Mesothelial cell of epicardium (in vitro differentiated cells): ENCODE measurements at places on chromosomes 5 and 9.

DNA sequence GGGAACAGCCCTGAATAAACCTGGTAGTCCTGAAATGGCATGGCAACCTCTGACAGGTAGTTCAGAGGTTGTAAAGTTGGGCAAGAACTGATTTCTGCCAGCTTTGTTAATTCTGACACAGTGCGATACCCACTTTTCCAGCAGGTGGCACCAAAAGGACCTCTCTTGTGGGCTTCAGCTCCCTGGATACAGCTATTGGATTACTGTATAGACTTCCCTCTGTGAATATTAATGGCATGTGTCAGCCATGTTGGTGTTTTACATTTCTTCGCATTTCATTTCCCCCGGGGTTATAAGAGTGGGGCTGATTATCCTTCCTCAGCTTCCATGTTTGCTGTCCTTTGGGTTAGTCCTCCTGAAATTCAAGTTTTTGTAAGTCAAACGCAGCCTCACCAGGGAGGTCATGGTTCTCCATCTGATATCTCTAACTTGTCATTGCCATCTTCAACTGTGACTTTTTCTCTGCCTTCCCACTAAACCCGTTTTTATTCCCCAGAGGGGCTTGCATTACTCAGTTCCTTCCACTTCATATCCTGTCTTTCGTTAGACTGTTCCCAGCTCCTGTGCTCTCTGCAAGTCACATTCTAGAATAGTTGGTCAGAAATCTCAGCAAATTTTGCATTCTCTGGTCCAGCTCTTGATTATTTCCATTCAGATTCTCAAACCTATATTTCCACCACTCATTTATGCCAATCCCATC lies 135.6 kb downstream of the LIFR start:
- no peaks in the 10 kb centered on the region for H3K36me3 ChIP-seq
- H3K4me1 ChIP-seq = no peaks in the 10 kb centered on the region
- DNase-seq = no peak
- no peak overlapping the region for H3K27ac ChIP-seq
- H3K4me3 ChIP-seq = no peak overlapping the region

GRCh38 chr9:132564526-132564925 lies 17.9 kb upstream of the BARHL1 start:
- H3K36me3 ChIP-seq = no peaks in the 10 kb centered on the region
- DNase-seq = no peak
- no peaks in the 10 kb centered on the region for H3K4me1 ChIP-seq
- H3K27ac ChIP-seq = no peak overlapping the region
- H3K4me3 ChIP-seq = no peak overlapping the region

- DNase-seq = no peak
- H3K36me3 ChIP-seq = peaks cover 31% of the 10 kb centered on the region
- no peaks in the 10 kb centered on the region for H3K27me3 ChIP-seq
- H3K4me1 ChIP-seq = peaks cover 30% of the 10 kb centered on the region
These were observed 48.7 kb downstream of the RICTOR start for GRCh38 chr5:39025456-39025855.

GRCh38 chr9:97903177-97903576 lies 19.1 kb downstream of the TRMO start:
- no peaks in the 10 kb centered on the region for H3K4me1 ChIP-seq
- no peak for DNase-seq
- peaks cover 14% of the 10 kb centered on the region for H3K36me3 ChIP-seq
- no peaks in the 10 kb centered on the region for H3K27me3 ChIP-seq
- no peak overlapping the region for H3K4me3 ChIP-seq

DNA sequence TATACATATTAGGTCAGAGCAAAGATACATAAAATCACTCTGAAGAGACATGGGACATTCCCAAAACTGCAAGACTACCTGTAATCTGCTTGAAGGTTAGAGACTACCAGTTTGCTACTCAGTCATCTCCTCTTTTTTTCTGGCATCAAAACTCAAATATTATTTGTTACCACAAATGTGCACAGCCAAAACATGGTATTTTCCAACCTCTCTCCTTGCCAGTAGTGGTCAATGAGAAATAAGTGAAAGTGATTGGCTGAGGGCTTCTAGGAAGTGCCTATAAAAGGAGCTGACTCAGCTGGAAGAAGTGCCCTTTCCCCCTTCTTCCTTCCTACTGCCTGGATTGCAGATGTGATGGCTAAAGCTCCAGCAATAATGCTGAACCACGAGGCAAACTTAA lies 13.8 kb downstream of the GZMK start:
- no peaks in the 10 kb centered on the region for H3K36me3 ChIP-seq
- H3K4me1 ChIP-seq = peaks cover 10% of the 10 kb centered on the region
- H3K4me3 ChIP-seq = no peak overlapping the region
- H3K27me3 ChIP-seq = no peaks in the 10 kb centered on the region
- DNase-seq = no peak

DNA sequence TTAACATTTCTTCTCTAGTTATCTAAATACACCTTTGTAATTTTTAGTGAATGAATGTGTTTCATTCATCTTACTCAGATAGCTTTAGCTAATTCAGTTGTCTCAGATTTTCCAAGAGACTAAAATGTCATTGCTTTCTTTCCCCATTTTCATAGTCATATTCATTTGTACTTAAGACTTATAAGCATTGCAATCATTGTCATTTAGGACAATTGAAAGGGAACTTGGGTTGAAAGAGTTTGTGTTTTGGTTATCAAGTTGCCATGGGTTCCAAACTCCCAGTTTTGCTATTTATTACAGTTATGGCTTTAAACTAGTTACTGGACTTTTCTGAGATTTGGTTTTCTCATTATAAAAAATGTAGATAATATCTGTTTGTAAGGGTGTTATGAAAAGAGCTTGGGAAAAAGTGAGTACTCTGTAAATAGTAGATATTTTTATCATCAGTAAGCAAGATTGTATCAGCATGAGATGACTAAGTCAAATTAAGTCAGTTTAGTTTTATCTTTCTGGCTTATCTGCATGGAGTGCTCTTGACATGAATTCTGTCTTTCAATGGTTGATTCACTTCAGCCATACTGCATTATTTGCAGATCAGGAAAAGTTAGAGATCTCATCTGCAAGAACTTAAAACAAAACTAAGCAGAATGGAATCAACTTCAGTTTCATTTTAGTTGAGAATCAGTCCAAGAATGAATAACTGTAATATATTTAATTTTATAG lies 107.5 kb downstream of the PBX3 start:
- H3K4me1 ChIP-seq = peaks cover 22% of the 10 kb centered on the region
- H3K27ac ChIP-seq = peak overlapping the region; percentile 60
- H3K27me3 ChIP-seq = no peaks in the 10 kb centered on the region
- no peaks in the 10 kb centered on the region for H3K36me3 ChIP-seq
- H3K4me3 ChIP-seq = no peak overlapping the region

GRCh38 chr9:2664174-2665065 lies 42.8 kb downstream of the VLDLR start:
- no peak overlapping the region for H3K4me3 ChIP-seq
- peaks cover 3% of the 10 kb centered on the region for H3K4me1 ChIP-seq
- H3K27me3 ChIP-seq = no peaks in the 10 kb centered on the region
- peaks cover 13% of the 10 kb centered on the region for H3K36me3 ChIP-seq

- H3K36me3 ChIP-seq = no peaks in the 10 kb centered on the region
- peaks cover 6% of the 10 kb centered on the region for H3K27me3 ChIP-seq
- no peak overlapping the region for H3K27ac ChIP-seq
- H3K4me3 ChIP-seq = no peak overlapping the region
- no peak for DNase-seq
These were observed 446.2 kb downstream of the DNAH5 start for GRCh38 chr5:13498279-13498678.

- no peaks in the 10 kb centered on the region for H3K36me3 ChIP-seq
- H3K27ac ChIP-seq = no peak overlapping the region
- H3K27me3 ChIP-seq = no peaks in the 10 kb centered on the region
- no peak overlapping the region for H3K4me3 ChIP-seq
These were observed 476.0 kb upstream of the CD180 start for GRCh38 chr5:67672636-67673035.

GRCh38 chr5:68456756-68457217 lies 241.2 kb downstream of the PIK3R1 start:
- peak overlapping the region; percentile 92 for H3K27ac ChIP-seq
- peaks cover 61% of the 10 kb centered on the region for H3K4me1 ChIP-seq
- peaks cover 14% of the 10 kb centered on the region for H3K36me3 ChIP-seq

GRCh38 chr5:27472000-27472763 lies 433.8 kb upstream of the CDH9 start:
- H3K4me3 ChIP-seq = peak overlapping the region; percentile 70
- peak overlapping the region; percentile 93 for H3K27ac ChIP-seq
- H3K27me3 ChIP-seq = no peaks in the 10 kb centered on the region
- H3K36me3 ChIP-seq = peaks cover 24% of the 10 kb centered on the region

GRCh38 chr9:23638837-23639426 lies 187.1 kb downstream of the ELAVL2 start:
- no peaks in the 10 kb centered on the region for H3K4me1 ChIP-seq
- H3K36me3 ChIP-seq = no peaks in the 10 kb centered on the region
- no peak overlapping the region for H3K4me3 ChIP-seq
- no peak overlapping the region for H3K27ac ChIP-seq
- no peaks in the 10 kb centered on the region for H3K27me3 ChIP-seq
- DNase-seq = no peak

GRCh38 chr5:154652746-154653417 lies 102.3 kb upstream of the LARP1 start:
- H3K27me3 ChIP-seq = peaks cover under 1% of the 10 kb centered on the region
- no peak for DNase-seq

- DNase-seq = no peak
- peaks cover 88% of the 10 kb centered on the region for H3K27me3 ChIP-seq
- H3K36me3 ChIP-seq = no peaks in the 10 kb centered on the region
- H3K4me3 ChIP-seq = no peak overlapping the region
These were observed 5.9 kb upstream of the ACSL6 start for GRCh38 chr5:132017316-132017715.

DNA sequence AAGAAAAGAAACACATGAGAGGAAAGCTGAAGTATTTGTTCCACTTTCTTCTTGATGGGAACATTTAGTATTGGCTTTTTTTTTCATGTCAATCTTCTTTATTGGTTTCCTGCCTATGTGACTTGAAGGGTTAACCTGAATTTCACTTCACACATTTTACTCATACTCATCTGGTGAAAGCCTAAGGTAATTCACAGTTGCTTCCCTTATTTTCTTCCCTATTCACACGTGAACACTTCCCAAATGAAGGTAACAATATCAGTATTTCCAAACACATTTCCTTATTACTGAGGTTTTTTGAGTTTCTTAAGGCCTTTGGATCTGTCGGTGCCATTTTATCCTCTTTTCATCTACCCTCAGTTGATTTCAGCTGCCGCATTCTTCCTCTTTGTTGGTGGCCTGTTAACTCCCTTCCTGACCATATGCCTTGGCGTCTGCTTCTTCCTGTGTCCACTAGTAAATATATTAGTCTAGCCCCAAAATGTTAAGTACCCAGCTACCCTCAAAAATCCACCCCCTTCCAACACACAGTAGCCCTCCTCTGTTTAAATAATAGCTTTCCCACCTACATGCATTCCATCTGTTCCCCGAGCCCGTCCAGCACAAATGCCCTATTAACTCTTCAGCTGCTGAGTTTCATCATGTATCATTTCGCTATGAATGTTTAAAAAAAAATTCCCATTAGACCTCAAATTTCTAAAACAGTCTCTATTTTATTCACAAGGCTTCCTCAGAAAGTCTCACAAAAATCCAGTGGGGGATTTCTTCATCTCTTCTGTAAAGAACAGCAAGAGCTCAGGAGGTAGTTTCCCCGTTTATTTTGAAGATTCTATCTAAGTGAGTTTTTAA lies 97.3 kb downstream of the USP20 start:
- no peak for DNase-seq
- H3K27ac ChIP-seq = peak overlapping the region; percentile 80
- H3K4me1 ChIP-seq = peaks cover 30% of the 10 kb centered on the region
- no peaks in the 10 kb centered on the region for H3K27me3 ChIP-seq
